ENCODE measurements at places on chromosomes 3 and 15.

GRCh38 chr3:141289228-141289772 is 57.7 kb downstream of the PXYLP1 start:
- DNase-seq = no peak

GRCh38 chr3:120741320-120741719 is 996 bp downstream of the RABL3 start:
- DNase-seq = no peak

GRCh38 chr15:25501828-25502446 is 63.1 kb upstream of the UBE3A start:
- DNase-seq = no peak

- DNase-seq = no peak
These were observed 24.7 kb downstream of the GOLGA6L2 start for GRCh38 chr15:23422099-23422945.

DNA sequence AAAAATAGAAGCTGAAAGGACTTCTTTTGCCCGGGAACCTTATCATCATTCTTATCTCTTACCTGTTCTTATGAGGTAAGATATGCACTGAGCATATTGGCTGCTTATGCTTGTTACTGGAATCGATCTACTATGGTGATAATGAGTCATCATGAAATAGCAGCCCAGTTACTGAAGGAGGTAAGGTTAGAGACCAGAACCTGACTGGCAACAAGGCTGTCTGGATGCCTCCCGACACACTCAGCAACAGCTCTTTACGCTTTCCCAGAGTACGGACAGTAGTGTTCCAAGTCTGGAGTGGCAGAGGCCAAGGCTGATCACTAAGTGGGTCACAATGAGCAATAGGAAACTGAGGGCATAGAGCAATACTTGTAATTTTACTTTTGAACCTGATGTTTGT is 314.1 kb downstream of the NLGN1 start:
- peak; percentile 12 for DNase-seq

DNA sequence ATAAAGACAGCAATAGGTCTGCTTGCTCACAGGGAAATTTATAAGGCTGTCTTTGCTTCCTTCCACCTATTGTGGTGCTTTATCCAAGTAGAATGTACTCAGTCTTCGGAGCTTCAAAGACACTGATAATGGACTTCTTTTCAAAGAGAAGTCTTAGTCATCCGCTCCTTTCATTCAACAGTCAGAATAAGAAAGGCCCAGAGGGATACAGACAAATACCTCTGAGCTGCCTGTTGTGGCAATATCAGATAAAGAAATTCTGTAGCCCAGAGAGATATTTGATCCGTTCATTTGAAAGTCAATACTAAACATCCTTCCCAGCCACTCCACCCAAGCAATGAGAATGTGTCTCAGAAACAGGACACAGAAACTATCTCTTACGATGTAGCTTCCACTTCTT is 110.0 kb downstream of the FHIT start:
- DNase-seq = no peak

DNA sequence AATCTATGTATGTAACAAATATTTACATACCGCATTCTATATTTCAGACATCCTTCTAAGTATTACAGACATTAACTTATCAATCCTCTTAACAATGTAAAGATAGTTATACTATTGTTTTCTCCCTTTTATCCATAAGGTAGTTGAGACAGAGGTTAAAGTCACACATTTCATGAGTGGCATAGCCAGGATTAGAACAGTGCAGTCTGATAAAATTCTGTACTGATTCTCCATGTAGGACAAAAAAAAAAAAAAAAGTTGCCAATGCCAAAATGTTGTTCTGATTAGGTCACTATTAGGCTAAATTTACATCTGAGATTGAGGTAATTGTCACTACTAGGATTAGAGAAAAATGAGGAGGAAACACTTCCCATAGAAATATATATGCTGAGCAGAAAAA is 629.2 kb downstream of the OTOL1 start:
- no peak for DNase-seq

DNA sequence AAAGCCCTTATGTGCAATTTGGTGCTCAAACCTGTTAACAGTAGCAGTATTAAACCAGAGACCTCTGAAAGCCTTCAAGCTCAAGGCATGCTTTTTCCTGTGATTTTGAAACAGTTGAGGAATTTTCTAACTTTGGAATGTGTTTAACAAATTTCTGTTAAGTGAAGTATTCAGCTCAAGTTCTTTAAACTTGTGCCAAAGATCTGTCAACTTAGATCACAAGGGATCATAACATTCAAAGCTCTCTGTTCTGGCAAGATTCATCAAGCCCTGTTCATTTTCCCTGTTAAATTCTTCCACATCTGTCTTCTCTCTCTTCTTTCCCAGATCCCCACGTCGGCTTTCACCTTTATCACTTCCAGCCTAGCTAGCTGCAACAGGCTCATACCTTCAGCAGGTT is 28.8 kb upstream of the RYK start:
- no peak for DNase-seq

DNA sequence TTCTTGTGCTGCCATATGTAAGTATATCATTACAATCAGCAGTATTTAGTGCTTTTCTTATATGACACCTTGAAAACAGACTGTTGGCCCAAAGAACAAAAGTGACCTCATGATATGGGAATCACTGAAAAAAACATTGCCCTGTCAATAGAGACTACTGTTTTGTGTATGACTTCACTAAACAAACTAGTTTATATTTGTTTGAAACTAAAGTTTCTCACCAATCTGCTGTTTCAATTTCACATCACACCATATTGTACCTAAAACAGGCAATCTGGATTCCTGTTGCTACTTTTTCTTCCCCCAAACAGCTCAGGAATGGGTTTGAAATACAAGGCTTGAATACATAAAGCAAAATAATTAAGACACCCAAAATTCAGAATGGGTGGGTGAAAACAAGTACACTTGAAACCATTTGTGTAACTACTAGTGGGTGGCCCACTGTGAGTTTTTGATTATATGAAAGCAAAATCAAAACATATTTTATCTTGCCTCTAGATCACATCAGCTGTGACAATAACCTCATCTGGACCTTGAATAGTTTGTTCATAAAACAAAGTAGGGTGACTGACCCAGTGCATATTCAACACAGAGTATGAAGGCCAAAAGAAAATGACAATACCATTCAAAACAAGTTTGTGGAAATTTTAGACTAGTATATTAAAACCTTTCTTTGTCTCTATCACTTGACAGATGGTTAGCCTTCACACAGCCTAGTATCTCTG is 5.9 kb downstream of the ZBTB20 start:
- no peak for DNase-seq

- no peak for DNase-seq
These were observed 26.8 kb upstream of the PCOLCE2 start for GRCh38 chr3:142915636-142916035.

DNA sequence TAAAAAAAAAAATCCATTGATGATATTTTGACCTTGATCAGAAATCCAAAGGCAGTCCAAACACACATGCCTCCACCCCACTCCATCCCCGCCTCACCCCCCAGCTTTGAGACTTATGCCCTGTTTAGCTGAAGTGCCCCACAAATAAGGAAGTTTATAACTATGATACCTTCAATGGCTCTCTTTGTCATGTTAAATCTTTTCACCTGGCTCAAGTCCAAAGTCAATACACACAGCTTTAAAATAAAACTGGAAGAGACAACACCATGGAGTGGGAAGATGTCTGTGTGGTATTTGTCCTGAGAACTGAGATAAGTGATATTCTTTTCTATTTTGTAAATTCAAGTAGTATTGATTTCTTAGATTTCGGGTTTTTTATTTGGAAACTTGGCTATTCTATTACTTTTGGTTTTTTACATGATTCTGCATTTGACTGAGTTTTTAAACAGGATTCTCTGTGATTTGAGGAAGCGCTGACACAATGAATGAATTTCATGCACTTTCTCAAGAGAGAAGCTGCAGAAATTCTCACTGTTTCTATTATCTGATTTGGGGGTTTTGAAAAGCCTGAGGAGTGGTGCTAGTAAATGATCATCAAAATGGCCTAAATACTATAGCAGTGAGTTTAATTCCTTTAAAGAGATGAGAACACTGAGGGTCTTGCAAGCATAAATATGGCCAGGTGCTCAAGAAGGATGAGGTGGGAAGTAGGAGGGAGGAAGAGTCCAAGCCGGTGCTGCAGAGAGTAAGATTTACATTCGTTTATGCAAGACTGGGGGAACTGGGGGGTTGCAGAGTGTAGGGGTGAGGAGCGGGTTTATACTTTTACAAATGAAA is 5.2 kb downstream of the FOXB1 start:
- DNase-seq = no peak

GRCh38 chr15:87959080-87959479 is 297.5 kb downstream of the NTRK3 start:
- no peak for DNase-seq

DNA sequence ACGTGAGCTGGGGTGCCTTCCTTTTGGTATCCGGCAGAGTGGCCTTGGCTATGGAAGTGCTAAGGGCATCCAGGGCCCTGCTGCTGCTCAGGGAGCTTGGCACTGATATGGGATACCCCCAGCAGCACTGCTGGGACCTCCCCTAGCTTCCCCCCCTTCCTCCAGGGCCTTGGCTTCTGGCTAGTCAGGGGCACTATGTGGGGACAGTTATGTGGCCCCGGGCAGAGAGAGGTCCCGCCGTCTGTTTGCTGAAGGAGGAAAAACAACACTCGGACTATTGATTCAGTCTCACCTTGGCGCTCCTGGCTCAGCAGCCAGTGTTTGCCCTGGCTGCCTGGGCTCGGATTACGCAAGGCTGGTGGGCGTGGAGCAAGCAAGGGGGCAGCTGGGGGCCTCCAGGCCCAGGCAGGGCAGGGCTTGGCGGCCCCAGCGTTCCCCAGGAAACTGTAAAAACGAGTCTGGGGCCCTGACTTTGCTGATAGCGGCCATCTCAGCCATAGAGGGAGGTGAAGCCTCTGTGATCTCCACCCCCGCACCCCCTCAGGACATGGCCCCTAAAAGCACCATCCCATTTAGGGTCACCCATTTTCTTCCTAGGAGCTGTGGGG is 5.7 kb downstream of the FURIN start:
- no peak for DNase-seq

DNA sequence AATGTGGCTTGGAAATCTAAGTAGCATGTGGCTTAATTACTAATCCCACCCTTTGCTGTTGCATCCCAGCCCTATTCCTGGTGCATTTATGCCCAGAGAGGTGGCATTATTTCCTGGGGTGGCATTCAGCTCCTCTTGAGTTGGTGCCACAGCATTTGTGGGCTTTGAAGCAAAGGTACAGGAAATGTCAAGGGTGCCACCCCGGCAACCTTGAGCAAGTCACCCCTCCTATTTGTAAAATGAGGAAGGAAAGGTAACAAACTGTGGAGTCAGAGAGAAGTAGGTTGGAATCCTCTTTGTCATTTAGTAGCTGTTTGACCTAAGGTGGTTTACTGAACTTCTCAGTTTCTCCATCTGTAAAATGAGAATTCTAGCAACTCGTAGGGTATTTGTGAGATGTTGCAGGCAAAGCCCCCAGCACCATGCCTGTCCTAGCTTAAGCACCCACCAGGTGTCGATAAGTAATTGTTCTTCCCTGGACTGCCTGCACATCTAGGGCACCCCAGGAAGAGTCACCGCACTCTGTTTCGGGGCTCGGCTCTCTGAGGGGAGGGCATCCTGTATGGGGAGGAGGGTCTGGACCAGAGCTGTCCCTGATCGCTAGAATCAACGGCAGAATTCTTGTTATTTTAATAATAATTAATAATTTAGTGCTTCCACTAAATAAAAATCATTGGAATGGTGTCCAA is 17.1 kb downstream of the ISG20 start:
- no peak for DNase-seq

DNA sequence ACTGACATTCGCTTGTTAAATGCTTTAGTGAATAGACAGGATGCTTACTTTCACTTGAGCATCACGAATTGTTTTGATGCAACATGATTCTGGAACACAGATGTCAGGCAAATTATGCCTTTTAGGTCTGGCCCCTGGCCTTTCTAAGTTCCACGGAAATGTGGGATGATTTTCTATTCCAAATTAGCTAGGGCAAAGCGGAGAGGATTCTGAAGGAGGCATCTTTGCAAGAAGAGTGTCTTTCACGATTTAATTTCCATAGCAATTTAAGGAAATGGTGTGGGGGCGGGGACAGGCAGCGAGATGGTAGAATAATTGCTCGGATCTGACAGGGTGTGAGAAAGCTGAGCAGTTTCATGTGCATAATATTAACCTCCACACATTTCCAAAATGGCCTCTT is 238.5 kb upstream of the KCNMB2 start:
- no peak for DNase-seq

DNA sequence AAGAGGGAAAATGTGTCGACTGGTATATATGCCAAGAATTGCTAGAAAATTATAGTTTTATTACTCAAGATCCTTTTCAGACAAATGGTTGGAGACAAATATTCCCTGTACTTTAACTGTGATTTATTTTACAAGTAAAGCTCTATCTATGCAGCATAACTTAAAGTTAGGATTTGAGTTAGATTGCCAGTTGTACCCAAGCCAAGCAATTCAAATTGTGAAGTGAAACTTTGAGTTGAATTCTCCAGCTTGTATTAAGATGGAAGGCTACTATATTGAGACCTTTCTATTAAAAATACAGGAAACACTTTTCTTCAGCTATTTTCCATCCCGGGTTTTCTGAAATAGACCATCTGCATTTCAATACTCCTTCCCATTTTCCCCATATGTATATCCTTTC is 333.1 kb upstream of the RBMS3 start:
- DNase-seq = no peak

DNA sequence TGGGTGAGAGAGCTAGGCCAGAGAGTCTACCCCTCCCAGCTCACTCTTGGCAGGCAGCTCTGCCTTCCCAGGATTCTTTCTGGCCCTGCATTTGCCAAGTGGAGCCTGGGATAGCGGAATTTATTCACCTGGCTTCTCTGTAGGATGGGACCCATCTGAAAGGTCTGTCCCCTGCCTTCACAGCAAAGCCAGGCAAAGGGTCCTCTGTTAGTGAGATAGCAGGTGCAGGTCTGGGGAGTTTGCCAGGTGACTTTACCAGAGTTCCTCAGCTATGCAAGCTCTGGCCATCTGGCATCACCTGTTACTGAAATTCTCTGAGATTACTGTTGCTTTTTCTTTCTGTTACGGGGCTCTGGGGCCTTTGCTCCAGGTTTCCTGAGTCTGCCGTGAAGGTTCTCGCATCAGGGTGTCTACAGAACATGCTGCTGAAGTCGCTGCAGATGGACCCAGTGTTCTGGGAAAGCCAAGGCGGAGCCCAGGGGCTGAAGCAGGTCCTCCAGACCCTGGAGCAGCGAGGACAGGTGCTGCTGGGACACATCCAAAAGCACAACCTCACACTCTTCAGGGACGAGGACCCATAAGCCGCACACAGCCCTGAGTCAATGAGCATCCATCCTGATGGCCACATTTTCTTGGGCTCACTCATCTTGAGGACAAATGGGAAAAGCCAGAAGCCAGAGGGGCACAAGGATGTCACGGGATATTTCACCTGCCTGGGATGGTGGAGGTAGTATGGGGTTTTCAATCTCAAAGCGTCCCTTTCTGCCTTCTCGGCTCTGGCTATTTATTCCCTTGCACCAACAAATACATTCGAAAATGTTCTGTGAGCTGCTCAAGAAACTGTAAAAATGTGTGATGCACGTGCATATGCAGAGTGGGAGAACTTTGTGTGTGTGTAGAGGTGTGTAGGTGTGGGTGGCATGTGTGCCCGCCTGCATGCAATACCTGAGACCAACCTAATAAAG is 49.8 kb downstream of the POMGNT2 start:
- no peak for DNase-seq
